ENCODE measurements at places on chromosomes 4 and X.

GRCh38 chrX:9257718-9258420 lies 207.0 kb upstream of the TBL1X start:
- no peak for DNase-seq

- no peak for DNase-seq
Observed at GRCh38 chr4:173174594-173175012, 6.0 kb downstream of the GALNT7 start.

- DNase-seq: no peak
Observed at GRCh38 chrX:101171883-101172400, 47.6 kb upstream of the DRP2 start.

DNA sequence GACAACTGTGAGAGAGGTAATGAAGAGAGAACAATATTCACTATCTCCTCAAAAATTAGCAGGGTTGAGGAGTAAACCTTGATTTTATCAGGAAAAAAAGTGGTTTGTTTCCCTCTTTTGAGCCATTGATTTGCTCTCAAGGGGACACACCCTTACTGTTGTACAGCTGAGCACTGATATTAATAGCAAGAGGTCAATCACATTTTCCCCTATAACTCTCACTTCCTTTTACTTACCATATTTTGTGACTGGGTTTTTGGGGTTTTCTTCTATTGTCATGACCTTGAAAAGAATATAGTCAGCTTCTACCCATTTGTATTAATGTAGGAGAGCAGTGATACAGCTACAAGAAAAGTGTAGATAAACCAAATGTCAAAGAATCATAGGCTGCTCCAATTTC lies 70.2 kb upstream of the LONRF3 start:
- DNase-seq: no peak

GRCh38 chr4:7759216-7759615 lies 180.4 kb downstream of the AFAP1 start:
- DNase-seq: peak; percentile 47

- no peak for DNase-seq
Observed at GRCh38 chr4:47060561-47060960, 29.2 kb downstream of the GABRB1 start.

GRCh38 chr4:100146756-100147155 lies 43.5 kb downstream of the DDIT4L start:
- DNase-seq: no peak

- no peak for DNase-seq
Observed at GRCh38 chr4:40874901-40875300, 125.1 kb downstream of the NSUN7 start.

DNA sequence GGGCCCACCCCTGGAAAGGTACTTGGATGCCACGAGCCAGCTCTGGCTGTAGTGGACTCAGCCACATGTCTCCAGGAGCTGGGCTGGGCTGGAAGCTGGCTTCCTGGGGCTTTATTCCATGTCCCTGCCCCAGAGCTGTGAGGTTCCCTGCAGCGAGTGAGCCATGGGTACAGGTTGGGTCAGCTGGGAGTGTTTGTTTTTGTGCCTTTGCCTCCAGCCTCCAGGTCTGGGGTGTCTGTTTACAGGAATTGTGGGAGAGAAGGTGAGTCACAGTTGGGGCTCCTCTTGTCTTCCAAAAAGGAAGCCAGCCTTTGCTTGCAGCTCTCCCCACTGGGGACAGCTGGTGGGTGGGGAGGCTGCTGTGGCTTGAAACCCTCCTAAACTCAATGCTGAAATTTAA lies 21.5 kb downstream of the SORCS2 start:
- no peak for DNase-seq

DNA sequence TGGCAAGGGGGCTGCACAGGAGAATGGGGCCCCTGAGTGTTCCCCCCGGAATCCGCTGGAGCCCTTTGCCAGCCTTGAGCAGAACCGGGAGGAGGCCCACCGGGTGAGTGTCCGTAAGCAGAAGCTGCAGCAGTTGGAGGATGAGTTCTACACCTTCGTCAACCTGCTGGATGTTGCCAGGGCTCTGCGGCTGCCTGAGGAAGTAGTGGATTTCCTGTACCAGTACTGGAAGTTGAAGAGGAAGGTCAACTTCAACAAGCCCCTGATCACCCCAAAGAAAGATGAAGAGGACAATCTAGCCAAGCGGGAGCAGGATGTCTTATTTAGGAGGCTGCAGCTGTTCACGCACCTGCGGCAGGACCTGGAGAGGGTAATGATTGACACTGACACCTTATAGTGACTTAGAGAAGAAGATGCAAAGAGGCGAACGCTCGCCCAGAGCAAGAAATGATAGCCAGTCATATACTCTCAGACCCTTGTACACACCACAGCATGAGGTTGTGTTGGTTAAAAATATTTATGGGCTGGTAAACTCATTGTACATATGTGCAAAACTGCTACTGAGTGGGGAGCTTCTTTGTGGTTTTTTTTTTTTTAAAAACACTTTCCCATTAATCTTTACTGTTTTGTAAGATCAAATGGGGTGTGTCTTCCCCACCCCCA lies 52.5 kb downstream of the JADE1 start:
- no peak for DNase-seq

- no peak for DNase-seq
Observed at GRCh38 chrX:131059246-131059645, 1.1 kb downstream of the ARHGAP36 start.

DNA sequence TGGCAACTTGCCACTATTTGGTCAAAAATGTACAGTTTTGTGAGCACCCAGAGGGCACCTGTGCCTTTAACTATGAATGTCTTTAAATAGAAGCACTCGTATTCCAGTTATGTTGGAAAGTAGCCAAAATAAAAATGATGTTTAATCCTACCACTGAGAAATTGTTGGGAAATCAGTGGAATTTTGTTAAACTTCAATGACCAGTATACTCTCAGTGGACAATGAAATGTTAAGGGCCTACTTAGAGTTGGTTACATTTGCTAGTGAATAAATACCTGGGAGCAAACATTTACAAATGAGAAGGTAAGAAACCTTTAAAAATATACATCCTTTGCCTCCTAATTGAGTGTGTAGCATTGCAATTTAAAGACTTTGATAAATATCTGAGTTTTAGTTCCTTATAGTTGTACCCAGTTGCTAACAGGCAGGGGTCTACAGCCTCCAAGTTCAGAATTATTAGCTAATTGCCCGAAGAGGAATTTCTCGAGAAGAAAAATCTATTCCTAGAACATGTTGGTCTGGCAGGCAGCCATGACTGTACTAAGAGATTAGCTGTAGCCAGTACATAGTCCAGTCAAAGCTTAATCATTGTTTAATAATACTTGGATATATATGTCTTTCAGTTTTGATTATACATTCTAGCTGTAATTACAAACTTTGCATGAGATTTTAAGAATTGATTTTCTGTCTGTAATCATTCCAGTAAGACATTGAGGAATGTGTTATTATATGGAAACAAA lies 93.2 kb downstream of the IL1RAPL2 start:
- DNase-seq: no peak

DNA sequence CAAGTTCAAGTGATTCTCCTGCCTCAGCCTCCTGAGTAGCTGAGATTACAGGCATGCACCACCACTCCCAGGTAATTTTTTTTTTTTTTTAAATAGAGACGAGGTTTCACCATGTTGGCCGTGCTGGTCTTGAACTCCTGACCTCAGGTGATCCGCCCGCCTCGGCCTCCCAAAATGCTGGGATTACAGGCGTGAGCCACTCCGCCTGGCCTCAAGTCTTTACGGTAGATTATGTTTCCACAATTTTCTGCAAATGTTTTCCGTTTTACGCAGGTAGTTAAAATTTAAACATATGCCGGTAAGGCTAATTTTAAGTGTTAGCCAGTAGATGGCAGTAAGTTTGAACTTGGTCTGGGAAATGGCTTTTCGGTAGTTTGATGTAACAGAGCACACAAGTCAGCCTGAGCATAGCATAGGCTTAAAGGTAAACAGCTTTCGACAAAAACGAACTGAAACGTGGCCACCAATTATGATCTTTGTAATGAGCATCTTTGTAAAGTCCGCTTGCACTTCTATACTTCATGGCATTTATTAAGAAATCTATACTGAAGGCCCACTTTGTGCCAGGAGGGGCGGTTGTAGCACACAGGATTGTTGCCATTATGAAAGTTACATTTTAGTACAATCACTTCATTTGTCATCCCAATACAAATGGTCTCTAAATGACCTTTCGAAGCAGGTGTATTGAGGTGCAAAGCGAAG lies 31.1 kb downstream of the CCKAR start:
- no peak for DNase-seq

DNA sequence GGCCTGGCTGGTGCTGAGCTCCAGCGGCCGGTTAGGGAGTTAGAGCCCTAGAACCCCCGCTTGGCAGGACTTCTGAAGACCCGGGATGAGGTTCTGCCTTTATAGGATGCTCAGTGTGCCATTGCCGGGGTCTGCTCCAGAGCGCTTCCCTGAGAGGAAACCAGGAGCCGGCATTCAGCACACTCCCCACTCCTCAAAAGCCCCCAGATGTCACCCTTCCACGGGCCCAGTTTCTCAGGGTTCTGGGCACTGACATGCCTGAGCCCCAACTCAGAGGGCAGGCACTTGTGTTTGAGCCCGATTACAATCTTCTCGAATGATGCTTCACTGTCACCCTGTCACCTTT lies 6.5 kb downstream of the NKX3-2 start:
- DNase-seq: no peak

DNA sequence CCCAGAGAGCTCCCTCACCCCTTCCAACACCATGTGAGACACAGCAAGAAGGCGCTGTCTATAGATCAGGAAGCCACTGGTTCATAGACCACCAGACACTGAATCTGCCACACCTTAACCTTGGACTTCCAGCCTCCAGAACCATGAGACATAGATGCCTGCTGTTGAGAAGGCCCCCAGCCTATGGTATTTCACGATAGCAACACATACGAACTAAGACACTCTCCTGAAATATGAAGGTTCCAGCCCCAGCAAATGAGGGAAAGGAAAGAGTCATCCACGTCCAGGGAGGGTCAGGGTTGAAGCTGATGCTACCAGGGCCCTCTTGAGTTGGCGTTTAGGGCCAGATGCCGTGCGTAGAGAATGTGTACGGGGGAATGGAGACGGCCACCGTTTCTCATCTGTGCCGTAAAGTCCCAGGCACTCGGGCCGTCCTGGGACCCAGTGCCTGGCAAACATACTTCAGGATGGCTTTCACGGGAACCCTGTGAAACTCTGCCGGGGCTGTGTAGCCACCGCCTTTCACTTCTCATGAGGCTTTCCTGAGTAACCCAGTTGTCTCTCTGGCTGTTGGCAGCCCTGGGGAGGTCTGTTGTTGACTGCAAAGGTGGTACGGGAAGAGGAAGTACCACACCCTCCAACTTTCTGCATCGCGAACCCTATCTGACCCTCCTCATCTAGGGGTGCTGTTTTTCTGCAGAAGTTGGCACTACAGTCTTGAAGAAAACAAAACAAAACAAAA lies 17.7 kb upstream of the P2RY8 start:
- DNase-seq: no peak

- DNase-seq: no peak
Observed at GRCh38 chr4:95255396-95256107, 293.2 kb downstream of the UNC5C start.

- DNase-seq: no peak
Observed at GRCh38 chr4:19557161-19557560, 694.5 kb upstream of the SLIT2 start.

DNA sequence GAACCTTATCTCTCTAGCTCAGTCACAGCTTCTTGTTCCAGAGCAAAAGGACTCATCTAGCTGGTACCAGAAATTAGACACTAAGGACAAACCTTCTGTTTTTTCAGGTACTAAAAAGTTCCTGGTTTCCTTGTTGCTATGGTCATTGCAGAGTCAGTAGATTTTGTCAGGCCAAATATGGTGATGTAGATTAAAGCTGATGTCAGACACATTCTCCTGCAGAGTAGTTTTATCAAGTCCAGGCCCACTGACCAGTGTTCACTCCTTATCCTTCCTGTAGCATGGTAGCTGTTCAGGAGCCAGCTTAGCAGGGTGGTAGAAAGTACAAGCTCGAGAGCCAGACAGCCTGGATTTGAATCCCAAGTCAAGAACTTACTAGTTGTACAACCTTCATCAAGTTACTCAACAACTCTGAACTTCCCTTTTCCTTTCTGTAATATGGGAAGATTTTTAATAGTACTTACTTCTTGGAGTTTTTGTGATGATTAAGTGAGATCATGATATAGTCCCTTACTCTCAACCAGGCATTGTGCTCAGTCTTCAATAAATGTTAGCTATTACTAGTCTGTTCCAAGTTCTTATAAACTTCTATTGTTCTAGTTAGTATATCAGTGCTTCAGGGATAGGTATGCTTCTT lies 17.9 kb downstream of the OCRL start:
- DNase-seq: no peak

DNA sequence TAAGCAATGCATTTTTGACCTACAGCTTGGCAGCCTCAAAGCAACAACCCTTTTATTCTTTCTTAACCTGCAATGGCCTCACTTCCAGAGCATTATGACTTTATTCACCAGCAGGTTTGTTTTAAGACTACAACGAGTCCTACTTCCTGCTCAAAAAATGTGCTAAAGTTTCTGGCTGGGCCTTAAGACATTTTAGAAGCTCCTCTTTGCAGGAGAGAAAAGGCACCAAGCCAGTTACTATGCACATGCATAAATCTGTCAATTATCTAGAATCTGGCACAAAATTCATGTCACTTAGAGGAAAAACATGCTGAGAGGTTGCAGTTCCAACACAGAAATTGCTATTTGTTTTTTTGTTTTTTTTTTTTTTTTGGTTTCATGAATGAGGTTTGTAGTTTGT lies 223.0 kb upstream of the EPHA5 start:
- DNase-seq: no peak

DNA sequence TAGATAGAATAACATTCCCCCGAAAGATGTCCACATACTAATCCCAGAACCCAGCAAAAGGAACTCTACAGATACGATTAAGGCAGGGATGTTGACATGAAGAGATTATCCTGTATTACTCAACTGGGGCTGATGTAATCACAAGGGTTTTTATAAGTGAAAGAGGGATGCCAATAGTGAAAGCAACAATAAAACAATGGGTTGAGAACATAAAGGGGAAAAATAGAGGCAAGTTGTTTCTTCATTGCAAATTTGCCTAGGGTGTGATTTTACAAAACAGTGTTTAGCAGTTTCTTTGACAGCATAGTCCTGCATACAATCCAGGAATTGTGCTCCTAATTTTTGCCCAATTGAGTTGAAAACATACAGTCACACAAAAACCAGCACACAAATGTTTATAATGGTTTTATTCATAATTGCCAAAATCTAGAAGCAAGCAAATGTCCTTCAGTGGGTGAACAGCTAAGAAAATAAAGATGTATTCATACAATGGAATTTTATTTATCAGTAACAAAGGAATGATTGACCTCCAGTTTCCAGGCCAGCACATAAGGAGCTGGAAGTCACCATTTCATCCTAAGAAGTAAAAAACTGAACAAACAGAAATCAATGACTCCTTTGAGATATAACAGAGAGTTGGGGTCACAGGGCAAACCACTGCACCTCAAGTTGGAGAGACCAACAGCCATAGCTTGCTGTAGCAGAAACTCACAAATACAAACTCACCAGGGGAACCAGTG lies 107.2 kb downstream of the CENPC start:
- DNase-seq: no peak

DNA sequence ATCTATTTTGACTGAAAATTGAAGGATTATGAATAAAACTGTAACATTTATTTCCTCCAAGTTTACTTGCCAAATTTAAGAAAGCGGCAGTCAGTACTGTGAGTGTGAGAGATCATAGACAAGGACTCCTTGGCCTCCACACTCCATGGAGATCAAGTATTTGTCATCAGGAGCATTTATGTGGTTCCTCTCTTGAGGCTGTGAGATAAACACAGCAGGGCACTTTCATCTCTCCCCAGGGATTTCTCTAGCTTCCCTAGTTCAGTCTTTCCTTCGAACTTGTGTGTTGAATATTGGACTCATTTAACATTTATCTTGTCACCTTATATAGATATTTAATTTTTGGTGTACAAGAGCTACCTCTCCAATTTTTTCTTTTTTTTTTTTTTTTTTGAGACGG lies 40.8 kb downstream of the PDE5A start:
- DNase-seq: no peak

All from stimulated activated CD8-positive, alpha-beta memory T cell treated with anti-CD3 and anti-CD28 coated beads, Interleukin-4, amount 100 ng/mL, for 4 hours (primary cell).